ENCODE measurements at places on chromosomes 16 and 17.

DNA sequence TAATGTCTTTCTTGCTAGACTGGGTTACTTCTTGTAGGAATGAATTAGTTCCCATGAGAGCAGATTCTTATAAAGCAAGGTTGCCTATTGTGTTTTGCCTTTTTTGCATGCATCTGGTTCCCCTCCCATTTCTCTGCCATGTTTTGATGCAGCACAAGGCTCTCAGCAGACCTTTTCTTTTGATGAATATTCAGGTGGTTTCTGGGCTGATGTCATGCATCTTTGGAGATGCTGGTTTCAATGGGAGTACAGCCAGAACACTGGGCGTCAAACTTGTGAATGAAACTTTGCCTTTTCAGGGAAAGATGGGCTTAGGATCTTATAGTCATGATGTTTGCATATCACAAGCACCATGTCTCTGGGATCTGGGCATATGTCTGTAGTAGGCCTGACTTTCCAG lies 111.7 kb upstream of the CCL2 start:
- DNase-seq, result no peak

DNA sequence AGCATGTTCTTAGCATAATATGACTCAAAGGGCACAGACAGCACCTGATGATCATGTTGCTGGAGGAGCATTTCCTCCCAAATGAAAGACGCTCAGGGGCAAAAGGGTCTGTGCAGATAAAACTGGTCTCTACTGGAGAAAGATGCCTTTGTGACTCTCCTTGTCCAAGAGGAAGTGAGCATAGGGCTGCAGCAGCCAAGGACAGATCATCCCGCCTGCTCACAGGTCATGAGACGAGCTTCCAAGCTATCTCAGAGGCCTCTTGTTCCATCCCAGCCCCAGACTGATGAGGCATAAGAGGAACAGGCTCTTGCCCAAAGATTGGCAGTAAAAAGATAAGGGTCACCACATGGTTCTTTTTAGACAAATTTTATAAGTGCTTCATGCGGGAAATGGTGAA lies 141.8 kb downstream of the KATNIP start:
- DNase-seq, result no peak

GRCh38 chr17:14864127-14864526 lies 401.0 kb downstream of the PMP22 start:
- no peak for DNase-seq

- no peak for DNase-seq
These were observed 1.7 kb downstream of the RAD51D start for GRCh38 chr17:35117984-35118383.

GRCh38 chr16:10338426-10338825 lies 47.4 kb upstream of the ATF7IP2 start:
- DNase-seq, result no peak

- no peak for DNase-seq
These were observed 21.8 kb downstream of the ITGB3 start for GRCh38 chr17:47275245-47275984.

GRCh38 chr17:77909816-77910215 lies 48.7 kb upstream of the TNRC6C start:
- no peak for DNase-seq

DNA sequence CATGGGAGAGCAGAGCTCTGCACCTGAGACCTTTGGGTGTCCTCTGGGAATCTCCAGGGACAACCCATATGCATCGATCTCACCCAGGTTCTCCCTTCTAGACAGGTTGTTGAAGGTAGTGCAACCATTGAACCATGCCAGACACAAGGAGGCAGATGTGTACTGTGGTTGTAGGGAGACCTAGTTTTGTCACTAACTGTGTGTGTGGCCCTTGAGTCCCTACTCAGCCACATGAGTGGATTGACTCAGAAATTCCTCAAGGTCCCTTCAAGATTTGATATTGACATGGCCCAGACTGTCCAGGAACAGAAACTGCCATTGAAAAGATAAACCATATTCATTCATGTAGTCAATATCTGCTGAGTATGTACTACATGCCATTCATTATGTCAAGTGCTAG lies 396.4 kb upstream of the CCL2 start:
- DNase-seq, result no peak

- no peak for DNase-seq
These were observed 3.4 kb downstream of the DNAJA2 start for GRCh38 chr16:46970089-46970488.

DNA sequence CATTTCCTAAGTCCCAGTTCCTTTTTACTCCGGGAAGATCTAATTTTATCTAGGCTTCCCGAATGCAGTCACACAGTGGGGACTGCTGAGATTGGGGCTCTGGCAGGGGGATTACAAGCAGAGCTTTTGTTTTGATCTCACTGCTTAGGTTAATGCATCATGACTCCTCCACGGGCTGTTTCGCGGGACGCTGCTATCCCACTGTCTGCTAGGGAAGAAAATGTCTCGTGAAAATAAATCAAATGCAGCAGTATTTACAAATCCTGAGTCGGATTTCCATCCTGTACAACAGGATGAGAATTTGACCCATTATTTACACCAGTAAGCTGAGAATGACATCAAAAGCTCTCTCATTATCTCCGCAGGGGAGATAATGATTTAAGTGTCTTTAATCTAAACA lies 83.8 kb downstream of the CDH11 start:
- DNase-seq, result no peak

DNA sequence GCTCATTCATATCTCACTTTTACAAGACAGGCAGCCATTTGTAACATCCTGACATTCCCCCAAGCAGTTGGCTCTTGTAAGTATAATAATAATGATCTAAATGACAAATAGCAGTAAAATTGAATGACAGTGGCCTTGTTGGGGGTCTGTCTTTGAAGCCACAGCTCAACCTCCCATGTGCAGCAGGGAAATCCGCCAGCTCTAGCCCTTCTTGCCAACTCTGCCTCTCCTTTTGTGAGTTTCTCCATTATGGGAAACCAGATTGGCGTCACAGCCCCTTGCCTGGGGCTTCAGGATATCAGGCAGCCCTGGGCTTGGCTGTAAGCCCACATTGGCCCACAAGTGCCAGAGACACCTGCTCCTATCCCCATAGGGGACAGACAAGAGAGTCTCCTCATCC lies 70.4 kb upstream of the CACNG5 start:
- no peak for DNase-seq

DNA sequence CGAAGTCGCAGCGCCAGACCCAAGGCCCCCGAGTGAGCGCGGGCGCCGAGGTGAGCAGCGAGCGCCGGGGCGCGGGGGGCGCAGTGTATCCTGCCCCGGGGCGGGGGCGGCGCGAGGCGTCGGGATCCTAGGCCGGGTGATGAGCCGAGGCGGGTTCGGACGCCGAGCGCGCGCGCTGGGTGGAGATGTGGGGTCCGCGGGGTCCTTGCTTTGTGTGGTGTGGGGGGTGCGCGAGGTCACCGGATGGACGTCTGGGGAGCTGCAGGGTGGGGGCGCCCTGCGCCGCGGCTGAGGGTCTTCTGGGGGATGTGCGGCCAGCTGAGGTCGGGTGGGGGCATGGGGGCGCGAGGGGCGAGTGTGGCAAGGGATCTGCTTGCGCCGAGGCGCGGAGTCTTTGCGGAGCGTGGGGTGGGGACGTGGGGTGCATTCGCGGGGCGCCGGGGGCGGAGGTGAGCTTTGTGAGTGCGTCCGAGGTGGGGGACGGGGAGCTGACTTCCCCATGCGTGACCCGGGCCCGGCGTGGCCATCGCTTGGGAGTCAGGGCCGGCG lies 560 bp downstream of the RAI1 start:
- DNase-seq, result no peak

- no peak for DNase-seq
These were observed 21.0 kb downstream of the ACE start for GRCh38 chr17:63497708-63498483.

DNA sequence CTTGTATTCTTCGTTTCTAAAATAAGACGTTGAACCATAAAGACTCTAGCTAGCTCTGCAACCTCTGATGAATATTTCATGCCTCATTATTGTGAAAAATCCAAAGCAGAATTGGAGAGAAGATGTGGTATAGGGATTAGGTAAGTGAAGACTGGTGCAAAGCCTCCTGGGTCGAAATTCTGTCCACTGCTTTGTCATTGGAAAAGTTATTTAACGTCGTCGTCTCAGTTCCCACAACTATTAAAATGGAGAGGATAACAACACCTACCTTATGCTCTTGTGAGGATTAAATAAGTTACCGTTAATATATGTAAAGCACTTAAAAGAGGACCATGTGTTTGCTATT lies 1.4 kb upstream of the PRPSAP2 start:
- DNase-seq, result no peak

DNA sequence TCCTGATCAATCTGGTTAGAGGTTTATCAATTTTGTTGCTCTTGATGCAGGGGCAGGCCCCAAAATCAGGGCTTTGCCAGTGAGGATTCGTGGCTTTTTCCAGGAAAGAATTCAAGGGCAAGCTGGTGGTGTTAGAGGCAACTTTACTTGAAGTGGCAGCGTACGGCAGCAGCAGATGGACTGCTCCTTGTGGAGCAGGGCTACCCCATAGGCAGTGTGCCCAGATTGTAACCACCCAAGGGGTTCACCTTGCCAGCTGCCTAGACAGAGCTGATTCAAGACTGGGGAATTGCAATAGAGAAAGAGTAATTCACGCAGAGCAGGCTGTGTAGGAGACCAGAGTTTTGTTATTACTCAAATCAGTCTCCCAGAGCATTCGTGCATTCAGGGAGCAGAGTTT lies 16.7 kb downstream of the DRC7 start:
- no peak for DNase-seq

GRCh38 chr16:88333848-88334777 lies 48.6 kb upstream of the ZNF469 start:
- DNase-seq, result no peak

DNA sequence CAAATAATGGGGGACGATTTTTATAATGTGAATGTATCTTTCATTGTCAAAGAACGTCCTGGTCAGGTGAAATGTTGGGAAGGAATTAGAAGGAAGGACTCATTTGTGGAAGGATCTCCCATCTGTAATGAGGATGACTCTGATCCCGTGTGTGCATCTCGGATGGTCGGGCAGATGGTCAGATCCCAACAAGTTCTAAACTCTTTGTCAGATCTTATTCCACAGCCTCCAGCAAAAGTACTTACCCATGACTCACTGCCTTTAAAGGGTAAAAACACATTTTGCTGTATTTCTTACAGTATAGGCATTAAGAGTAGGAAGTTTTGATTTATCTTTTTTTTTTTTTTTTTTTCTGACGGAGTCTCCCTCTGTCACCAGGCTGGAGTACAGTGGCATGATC lies 539 bp upstream of the KRTAP4-8 start:
- DNase-seq, result no peak

DNA sequence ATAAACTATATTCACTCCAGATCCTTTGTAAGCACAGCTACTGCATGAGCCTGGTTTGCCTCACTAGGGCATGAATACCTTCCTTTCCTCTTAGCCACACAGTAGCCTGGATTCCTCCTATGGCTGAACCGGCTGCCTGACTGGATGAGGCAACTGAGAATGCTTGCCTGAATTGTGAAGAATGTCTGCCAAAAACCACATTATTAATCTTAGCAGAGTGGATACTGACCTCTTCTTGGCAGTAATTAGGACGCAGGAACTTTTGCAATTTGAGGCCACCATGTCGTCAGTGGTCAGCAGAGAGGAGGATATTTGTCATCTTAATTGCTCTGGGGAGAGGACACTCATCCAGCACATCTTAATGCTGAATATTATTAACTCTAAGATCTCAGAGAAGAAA lies 651.8 kb upstream of the GOT2 start:
- DNase-seq, result no peak

DNA sequence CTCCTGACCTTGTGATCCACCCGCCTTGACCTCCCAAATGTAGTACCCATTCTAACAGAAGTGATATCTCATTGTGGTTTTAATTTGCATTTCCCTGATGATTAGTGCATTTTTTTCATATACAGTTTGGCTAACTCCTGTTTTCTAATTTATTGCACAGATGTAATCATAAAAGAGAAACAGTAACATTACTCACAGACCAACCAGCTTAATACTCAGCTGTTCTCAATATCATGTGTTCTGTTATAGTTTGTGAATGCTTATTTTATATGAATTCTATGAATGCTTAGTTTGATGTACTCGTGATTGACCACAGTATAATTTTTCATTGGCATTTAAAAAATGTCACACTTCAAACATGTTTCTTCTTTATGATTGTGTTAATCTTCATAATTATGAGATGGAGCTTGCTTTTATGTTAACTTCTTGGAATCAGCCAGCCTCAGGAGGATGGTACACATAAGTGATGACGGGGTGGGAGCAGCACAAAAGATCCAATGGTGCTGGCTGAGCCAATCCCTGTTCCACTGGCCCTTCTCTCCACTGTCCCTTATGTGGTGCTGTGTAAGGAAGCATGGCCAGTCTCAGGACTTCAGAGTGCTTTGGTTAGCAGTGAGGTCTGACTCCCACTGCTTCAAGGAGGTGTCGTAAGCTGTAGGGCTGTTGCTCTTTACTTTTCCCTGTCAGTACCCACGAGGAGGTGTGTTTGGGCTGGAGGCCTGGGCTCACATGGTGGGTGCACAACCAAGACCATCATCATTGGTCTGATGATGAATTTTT lies 191.0 kb downstream of the SPECC1 start:
- DNase-seq, result no peak

- DNase-seq, result peak; percentile 74
These were observed 345 bp downstream of the EMC8 start for GRCh38 chr16:85798901-85799496.

GRCh38 chr17:49522357-49522890 lies 27.3 kb downstream of the NGFR start:
- DNase-seq, result no peak

GRCh38 chr16:23174622-23175021 lies 7.9 kb upstream of the SCNN1G start:
- DNase-seq, result no peak

GRCh38 chr16:70572926-70573270 lies 49.3 kb downstream of the SF3B3 start:
- DNase-seq, result no peak

GRCh38 chr16:73052576-73052975 lies 4.6 kb upstream of the ZFHX3 start:
- DNase-seq, result no peak

GRCh38 chr17:75485688-75486087 lies 29.3 kb downstream of the TMEM94 start:
- DNase-seq, result peak; percentile 1

- DNase-seq, result no peak
These were observed 92.1 kb downstream of the TTC19 start for GRCh38 chr17:16091773-16092172.

DNA sequence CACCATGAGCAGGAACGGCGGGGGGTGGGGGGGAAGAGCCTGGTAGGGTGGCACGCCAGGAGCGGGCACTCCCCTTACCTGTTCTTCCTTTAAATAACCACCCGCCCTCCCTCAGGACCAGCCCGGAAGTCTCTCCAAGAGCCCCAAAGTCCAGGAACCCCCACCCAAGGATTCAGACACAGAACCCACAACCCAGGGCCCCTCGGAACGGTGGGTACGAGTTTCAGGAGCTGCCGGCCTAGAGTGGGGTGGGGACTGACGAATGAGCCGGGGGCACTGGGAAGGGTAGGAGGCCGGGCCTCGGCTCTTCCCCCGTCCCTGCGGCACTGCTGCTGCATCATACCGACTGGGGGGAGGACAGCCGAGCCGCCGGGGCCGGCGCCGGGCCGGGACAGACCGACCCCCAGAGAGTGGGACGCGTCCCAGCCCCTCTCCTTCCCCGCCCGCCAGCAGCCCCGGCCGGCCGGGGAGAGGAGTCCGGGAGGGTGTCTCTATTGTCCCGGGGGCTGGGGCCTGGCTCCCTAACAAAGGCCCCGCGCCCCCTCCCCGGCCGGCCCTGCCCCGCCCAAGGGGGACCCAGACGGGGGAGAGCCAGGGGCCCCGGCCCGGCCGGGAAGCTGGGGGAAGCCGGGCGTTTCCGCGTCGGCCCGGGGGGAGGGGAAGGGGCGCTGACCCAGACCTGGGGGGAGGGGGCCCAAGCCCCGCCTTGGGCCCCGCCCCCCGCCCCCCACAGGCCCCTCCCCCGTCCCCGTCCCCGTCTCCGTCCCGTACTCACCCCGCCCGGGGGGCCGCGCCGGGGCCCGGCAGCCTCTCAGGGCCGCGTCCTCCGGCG lies 747 bp downstream of the ATXN7L3 start:
- no peak for DNase-seq

Measured in 8988T (cell line).